ENCODE measurements at places on chromosomes 3 and 15.
A peak's percentile ranks its signal among the peaks of the same experiment; 100 is the strongest.

DNA sequence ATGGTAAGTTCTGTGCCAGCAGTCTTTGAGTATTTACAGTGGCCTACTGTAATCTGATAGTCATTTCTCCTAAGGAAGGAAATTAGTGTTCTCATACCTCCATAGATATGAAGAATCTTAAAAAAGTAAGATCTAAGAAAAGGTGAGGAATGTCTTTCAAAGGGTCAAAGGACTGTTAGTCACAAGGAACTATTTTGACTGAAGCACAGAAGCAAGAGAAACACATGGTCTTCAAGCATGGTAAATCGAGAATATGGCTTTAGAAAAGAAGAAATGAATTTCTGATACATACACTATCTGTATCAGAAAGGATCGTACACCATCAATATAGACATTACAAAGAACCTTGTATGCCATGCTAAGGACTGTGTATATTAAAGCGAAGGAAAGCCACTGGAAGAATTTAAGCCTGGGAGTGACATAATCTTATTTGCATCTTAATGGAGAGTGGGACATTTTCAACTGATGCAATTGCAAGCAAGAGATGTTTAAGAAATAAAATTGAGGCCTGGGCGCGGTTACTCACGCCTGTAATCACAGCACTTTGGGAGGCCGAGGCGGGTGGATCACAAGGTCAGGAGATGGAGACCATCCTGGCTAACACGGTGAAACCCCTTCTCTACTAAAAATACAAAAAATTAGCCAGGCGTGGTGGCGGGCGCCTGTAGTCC, 5.5 kb upstream of the ACAP2 start:
- DNase-seq: no peak

- no peak for DNase-seq
These were observed 35.3 kb downstream of the TUBGCP4 start for GRCh38 chr15:43406189-43406588.

- no peak for DNase-seq
These were observed 4.5 kb downstream of the HEMK1 start for GRCh38 chr3:50573566-50574443.

GRCh38 chr3:16482770-16483531, 30.5 kb downstream of the RFTN1 start:
- no peak for DNase-seq

GRCh38 chr15:58604455-58604923, 145.0 kb downstream of the ADAM10 start:
- no peak for DNase-seq

- DNase-seq: no peak
These were observed 31.5 kb downstream of the RTP1 start for GRCh38 chr3:187228740-187229139.

DNA sequence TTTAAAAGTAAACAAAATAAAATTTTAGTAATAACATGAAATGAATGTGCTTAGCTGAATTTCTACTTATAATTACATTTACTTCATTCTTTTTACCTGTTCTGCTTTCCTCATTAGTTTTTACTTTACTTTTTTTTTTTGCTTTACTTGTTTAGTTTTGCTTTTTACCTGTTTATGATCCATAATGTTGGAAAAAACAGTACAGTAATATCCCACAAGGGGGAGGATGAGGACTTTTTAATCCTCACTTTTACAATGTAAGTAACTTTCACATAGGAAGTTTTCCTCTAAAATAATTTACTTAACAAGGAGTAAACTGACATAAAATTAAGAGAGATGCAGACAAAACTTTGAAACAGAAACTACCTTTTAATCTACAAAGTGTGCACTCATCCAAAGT, 268.7 kb downstream of the TBC1D5 start:
- no peak for DNase-seq

GRCh38 chr3:32239307-32240158, 1.1 kb downstream of the CMTM8 start:
- DNase-seq: no peak

DNA sequence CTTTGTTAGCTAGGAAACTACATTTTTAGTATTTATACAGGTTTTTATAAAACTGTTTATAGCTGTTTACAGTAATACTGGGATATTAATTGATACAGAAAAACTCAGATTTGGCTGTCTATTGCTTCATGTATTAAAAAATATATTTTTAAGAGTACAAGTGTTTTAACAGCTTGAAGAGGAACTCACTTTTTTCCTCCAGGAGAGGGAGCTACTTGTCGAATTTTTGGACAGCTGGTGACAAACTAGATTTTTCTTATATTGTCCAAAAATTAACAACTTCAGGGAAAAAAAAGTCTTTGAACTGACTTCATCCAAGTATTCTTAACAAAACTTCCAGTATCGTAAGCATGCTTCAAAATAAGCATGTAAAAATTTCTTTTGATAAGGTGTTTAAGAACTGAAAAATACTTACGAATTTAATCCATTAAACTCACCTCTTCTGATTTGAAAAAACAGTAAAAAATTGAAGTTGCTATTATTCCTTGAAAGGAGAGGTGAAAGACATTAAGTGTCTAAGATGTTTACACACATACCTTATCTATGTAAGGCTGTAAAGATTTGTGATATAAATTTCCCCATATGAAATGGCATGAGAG, 4.0 kb downstream of the DIPK2A start:
- peak; percentile 84 for DNase-seq

- no peak for DNase-seq
These were observed 65.0 kb upstream of the ATP2B2 start for GRCh38 chr3:10570196-10570946.

DNA sequence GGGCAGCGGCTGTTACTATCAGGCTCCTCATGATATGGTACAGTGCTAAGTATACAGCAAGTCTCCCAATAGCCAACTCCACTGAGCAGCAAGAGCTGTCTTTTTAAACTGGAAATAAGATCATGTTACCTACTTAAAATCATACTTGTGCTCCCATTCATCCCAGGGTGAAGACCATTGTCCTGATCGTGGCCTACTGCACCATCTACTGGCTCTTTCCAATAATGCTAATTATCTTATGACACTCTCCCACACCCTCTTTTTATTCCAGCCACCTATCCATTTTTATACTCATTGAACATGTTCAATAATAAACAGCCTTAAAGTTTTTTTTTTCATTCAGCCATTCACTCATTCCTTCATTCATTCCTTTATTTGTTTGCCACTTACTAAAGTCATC, 117.7 kb downstream of the GBE1 start:
- no peak for DNase-seq

GRCh38 chr3:160127308-160127707, 97.9 kb upstream of the C3orf80 start:
- DNase-seq: no peak

GRCh38 chr15:36798366-36798765, 218.9 kb downstream of the CDIN1 start:
- DNase-seq: no peak

DNA sequence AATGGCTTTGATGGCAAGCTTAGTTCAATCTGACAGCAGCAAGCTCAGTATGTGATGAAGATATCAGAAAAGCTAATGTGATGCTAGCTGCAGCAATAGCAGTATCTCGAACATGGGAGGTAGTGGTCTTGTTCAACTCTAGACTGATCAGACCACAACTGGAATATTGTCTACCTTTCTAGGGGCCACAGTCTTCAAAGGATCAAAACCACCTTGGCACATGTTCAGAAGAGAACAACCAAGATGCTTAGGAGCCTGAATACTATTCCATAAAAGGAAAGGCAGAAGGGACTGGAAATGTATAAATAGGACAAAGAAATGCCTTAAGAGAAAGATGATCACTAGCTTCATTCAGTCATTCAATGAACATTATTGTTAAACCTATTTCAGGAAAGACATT, 2.3 kb downstream of the C3orf70 start:
- peak; percentile 41 for DNase-seq

DNA sequence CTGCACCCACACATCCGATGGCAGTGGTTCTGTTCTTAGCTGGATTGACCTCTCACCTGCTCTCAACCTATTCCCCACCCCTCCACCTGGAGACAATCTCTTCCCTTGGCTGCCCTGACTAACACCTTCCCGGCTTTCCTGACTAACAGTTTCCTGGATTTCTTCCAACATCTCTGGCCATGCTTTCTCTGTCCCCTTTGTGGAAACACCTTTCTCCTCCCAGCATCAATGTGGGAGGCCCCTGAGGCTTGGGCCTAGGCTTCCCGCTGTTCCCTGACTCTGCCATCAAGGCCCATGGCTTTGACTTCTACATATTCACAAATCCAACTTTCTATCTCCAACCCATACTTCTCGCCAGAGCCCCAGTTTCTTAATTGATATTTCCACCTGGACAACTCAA, 142.8 kb upstream of the ATP2B2 start:
- no peak for DNase-seq

- peak; percentile 1 for DNase-seq
These were observed 1700.3 kb downstream of the OTOL1 start for GRCh38 chr3:163196815-163197374.

DNA sequence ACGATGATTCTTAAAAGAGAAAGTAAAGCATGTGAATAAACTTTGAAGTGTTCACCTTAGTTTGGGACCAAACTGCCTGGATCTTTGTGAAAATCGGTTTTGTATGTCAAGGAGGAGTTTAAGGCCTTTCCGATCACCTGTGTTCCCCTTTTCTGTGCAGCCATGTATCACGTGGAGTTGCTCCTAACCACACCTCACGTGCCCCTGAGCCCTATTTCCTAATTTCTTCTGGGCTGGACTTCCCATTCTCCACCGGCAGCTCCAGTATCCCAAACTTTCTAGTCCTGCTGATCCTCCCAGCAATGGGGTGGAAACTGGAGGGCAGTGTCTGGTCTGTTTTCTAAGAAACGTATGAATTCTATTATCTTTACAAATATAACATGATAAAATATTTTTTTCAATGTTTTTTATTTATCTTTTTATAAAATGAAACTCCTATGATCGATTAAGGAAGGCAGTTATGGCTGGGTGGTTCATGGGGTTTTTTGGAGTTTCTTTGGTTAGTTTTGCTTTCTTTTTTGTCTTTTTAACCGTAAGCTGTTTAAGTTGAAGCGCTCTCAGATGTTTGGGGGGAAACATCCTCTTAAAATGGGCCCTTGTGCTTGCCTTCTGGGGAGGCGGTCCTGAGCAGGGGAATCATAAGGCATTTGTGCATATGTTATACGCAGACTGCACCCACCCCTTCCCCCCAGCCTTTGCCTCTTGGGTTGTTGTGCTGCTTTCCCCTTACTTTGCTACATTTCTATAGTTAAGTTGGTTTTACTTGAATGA, 43.6 kb upstream of the WWTR1 start:
- DNase-seq: no peak

DNA sequence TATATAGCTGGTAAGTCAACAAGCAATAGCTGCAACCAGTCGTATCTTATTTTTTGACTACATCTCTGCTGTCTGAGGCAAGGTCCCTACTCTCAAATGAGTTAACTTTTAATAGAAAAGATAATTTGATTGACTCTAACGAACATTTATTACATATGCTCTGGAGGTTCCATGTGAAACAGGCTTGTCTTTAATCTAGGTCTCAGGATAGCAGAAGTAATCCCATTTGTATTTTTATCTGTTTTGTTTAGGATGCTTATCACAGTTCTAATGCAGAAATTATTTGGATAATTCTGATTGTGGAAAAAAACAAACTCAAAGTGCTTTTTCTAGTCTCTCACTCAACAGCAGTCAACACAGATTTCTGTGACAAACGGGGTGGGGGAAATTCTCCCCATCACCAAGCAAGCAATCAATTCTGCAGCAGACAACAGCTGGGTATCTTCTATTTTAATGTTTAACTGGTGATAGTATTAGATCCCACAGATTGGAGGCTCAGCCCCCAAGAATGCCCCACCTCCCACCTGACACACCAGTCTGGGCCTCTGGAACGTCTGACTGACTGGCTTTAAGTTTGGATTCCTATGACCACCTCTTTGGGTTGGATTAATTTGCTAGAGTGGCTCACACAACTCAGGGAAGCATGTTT, 58.8 kb downstream of the ITPR1 start:
- no peak for DNase-seq

- no peak for DNase-seq
These were observed 332.9 kb upstream of the PPP2R3A start for GRCh38 chr3:135632556-135633065.

GRCh38 chr15:62147551-62147950, 17.5 kb downstream of the C2CD4B start:
- DNase-seq: no peak

DNA sequence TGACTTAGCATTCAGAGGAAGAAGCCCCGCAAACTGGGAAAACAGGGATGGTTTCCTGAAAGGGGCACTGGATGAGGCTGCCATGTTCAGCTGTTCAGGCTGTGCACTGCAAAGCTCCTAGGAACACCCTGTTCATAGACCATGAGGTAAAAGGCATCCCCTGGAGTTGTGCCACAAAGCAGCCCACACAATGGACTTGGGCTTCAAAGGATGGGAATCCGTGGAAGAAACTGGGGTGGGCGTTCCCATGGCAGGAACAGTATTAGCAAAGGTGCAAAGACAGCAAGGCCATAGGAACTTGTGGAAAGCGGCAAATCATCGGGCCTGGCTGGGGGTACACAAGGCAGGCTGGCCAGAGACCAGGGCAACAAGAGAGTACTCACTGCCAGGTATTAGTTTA, 8.9 kb downstream of the OXTR start:
- no peak for DNase-seq

DNA sequence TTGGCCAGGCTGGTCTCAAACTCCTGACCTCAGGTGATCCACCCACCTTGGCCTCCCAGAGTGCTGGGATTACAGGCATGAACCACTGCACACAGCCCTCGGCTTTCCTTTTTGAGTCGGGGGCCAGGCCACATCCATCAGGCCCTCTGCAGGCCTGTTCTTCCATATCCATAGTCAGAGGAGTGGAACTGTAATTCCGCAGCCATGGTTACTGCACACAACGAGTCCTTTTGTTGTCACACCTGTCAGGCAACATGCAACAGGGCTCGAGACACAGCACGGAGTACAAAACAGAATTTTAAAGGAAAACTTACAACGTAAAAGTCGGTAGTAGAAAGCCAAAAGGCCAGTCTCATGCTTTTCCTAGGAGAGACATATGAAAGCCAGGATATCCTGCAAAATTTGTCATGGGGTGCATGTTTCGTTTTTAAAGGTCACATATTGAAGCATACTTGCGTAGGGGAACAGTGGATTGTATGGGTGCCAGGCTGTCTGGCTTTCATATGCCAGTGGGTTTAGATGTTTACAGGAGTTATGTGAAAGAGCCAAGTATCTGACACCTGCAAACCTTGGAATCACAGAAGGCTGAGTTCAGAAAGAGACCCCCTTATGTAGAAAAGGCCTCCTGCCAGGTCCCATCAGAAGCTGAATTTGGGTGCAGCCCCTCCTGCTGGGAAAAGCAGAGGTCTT, 63.2 kb upstream of the LPP start:
- no peak for DNase-seq

DNA sequence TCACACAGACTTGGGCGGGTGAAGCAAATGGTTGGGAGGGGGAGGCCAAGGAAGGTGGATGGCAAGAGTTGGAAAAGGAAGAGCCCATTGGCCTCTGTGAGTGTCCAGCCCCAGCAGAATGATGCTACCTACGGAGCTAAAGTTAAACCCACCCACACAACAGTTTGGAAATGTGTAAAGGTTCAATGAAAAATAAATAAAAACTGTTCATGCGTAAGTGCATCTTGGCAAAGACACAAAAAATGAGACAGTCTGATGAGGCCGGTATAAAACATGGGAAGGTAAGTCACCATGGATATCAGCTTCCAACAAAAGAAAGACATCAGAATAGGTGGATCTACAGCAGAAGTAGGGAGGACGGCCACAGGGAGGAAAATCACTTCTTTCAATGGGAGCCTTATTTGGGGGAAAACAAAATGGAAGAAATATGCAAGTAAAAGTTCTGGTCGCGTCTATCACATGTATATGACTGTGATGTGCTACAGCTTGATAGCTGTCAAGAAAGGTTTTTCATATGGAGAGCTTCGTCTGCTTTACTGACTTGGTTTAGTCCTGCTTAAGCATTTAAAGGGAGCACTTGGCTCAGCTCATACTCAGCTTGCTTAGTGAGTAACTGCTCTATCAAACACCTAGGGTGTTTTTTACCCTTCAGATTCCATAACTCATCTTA, 82.8 kb downstream of the TIGIT start:
- DNase-seq: no peak

Measured in spinal cord (tissue), 10 donors.